ENCODE measurements at places on chromosomes 5 and 9.
A peak's percentile ranks its signal among the peaks of the same experiment; 100 is the strongest.

DNA sequence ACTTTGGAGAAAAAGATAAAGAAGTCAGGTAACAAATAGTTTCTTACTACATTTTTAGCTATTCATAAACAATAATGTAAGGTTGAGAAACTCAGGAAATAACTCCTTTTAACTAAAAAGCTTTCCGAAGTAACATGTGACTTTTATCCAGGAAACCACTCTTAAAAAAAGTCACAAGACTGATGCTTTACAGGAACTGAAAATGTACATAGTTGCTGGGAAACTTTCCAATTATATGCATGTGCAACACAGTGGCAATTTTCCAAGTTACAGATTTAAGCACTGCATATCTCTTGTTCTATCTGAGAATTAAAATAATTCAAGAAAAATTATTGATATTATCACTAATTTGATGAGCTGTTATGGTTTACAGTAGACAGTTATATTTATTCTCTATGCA is 105.2 kb downstream of the CDH10 start:
- DNase-seq: no peak

DNA sequence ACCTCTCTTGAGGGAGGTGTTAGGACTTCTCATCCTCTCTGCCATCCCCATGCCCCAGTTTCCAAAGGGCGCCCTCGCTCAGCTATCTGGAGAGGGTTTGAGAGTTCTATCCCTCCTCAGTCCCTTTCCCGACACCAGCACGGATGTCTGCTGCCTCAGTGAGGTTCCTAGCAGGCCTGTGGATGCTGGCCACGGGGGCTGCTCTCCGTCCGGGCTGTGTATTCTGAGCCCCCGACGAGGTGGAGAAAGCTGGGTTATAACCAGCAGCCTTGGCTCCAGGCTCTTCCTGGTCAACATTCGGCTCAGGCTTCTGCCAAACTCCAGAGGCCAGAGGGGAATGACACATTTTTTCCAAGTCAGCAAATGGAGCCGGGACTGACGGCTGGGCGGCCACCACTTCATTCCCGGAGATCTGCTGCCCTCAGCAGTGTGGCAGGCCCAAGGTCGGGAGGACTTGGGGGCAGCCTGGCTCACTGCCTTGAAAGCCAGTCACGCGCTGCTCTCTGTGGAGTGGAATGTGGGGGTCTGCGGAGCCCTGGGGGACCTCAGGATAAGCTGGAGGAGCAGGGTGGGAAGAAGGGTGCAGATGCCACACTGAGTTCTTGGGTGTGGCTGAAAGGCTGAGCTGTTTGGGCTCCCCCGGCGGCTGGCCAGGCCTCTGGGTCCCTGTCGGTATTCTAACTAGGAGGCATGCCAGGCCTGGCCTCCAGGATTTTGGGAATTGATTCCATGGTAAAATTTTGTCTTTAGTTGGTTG is 27.4 kb downstream of the PTPA start:
- no peak for DNase-seq

DNA sequence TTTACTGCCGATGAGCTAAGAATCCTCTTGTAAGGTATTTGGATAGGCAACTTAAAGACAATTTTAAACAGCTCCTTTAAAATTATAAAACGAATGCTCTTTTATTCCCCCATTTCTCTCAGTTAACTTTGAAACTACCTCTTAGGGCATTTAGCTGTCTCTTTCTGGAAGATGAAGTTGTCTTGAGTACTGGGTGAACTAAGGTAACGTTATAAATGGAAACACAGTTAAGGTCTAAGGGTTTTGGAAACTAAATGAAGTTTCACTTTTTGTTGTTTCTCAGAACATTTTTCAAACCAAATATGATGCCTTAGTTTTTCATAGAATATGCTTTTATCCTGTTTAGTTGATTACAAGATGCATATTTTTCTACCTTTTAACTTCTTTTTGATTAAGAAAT is 6.8 kb downstream of the UBE2R2 start:
- DNase-seq: no peak

DNA sequence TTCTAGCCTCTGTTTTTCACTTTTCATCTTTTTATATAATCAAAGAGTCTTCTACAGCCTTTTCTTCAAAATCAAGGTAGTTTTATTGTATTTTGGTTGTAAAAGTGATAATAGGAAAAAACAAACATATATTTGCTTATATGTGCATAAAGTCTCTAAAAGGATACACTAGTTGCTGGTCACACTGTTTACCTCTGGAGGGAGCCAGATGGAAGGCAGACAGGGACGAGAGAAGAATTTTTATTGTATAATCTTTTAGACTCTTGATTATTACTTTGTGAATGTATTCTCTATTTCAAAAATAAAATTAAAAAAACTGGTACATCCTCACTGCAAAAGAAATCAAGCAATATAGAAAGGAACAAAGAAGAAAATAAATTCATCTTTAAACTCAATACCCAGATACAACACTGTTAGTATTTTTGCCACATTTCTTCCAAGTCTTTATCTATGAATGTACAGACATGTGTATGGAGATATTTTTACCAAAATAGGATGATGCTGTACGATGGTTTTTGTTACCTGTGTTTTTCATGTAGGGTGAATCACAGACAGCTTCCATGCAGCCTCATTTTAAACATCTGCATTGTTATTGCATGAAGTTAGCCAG is 6.1 kb upstream of the RNF183 start:
- DNase-seq: peak; percentile 1

DNA sequence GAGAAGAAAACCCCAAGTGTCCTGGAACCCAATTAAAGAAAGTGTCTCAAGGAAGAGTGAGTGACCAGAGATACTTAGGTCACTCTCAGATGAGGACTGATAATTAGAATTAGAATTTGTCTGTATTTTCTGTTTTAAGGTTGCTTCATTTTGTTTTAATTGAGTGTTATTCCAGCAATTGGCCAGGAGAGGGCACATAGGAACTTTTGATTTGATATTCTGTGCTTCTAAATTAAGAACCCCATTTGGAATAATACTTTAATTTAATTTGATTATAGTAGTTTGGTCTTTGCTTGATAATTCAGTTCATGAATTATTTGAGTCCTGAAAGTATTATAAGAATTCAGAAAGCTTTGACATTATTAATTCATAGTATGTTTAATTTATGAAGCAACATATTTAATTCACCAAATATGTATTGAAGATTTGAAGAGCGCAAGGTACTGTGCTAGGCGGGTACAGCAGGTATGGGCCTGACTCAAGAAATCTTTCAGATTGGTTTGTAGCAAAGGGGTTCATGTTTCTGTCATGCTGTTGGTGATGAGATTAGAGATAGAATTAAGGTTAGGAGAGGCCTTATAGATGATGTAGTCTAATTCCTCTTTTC is 4.9 kb downstream of the MRPL22 start:
- DNase-seq: no peak

- DNase-seq: no peak
These were observed 81.2 kb upstream of the NAA35 start for GRCh38 chr9:85859765-85860164.

DNA sequence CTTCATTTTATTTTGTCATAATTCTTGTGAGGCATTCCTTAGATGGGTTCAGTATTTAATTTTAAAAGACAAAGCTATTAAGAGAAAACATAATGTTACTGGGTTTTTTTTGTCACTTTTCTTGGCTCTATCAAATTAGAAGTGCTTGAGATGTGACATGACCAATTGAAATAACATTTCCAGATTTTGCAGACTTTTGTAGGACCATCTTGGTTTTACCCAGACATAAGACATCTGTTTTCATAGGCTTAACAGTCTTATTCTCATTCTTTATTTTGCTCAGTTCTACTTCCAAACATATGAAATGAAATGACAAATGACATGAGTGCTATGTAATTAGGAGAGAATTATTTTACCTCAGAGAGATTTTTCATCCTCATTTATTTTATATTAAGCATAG is 19.6 kb downstream of the GPR21 start:
- DNase-seq: no peak

Data from caudate nucleus (tissue), 63 donors.